Aorta (tissue), 5 donors: ENCODE measurements at places on chromosomes 16 and 17. TPM values are rescaled to one million over a fixed set of nuclear protein-coding genes. Genes with fewer than 3 reads are reported as not detected.
A peak's percentile ranks its signal among the peaks of the same experiment; 100 is the strongest.

The PSKH1 gene
- 29.6 TPM for total RNA-seq

The ATP2C2 gene
- not detected for total RNA-seq

The MT4 gene
- not detected for total RNA-seq

The TMEM98 gene
- total RNA-seq, result 39.3 TPM

The GAS2L2 gene
- total RNA-seq, result not detected

The CFAP97D1 gene
- not detected for total RNA-seq

DNA sequence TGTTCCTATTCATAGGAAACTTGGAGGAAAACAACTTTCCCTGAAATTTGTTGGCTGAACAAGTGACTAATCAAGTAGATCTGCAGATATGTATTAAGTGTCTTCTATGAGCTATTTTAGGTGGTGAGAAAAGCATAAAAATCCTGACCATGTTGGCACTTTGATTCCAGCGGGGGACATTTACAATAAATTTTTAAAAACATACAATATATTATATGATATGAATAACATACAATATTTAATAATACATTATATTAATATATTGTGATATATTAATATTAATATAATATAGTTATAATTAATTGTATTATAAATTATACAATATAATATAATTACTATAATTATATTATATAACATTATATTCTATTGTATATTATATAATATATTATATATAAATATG is 362.9 kb upstream of the SOX9 start:
- no peak for DNase-seq

DNA sequence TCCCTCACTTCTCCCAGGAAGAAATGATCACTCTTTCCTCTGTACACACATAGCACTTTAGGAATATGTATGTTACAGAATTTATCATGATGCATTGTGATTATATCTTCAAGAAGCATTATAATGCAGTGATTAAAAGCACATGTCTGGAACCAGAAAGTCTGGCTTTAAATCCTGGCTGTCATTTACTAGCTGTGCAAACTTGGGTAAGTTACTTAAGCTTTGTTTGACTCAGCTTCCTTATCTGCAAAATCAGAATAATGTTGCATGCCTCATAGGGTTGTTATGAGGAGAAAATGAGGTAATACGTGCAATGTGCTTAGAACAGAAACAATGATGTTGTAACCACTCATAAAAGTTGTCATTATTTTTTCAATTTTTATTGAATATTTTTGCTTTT is 156.3 kb upstream of the ZKSCAN2 start:
- no peak for DNase-seq

DNA sequence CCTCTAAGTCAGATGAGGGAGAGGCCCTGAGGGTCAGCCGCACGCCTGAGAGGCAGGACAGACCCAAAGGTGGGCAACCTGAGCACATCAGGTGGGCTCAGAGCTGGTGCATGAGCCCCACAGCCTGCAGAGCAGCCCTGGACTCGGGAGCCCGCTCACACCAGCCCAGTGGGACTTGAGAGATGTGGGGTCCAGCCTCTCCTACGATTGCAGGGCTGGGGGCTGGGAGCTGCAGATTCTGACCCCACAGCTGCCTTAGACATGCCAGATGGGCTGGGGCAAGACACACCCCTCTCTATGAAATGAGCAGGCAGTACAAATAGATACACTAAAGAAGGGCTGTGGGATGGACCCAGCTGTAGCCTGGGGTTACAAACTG is 77.1 kb upstream of the RBL2 start:
- no peak for DNase-seq

GRCh38 chr16:87248714-87249113 is 68.5 kb downstream of the C16orf95 start:
- no peak for DNase-seq

GRCh38 chr17:13421581-13422130 is 180.1 kb downstream of the HS3ST3A1 start:
- DNase-seq, result no peak

- peak; percentile 78 for DNase-seq
These were observed 3.8 kb downstream of the LITAFD start for GRCh38 chr16:8885674-8886592.

DNA sequence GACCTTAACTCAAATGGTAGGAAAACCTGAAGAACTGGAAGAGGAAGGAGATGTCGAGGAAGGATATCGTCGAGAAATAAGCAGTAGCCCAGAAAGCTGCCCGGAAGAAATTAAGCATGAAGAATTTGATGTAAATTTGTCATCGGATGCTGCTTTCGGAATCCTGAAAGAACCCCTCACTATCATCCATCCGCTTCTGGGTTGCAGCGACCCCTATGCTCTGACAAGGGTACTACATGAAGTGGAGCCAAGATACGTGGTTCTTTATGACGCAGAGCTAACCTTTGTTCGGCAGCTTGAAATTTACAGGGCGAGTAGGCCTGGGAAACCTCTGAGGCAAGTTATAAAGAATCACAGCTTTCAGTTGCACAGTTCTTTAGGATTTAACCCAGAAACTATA is 15.5 kb downstream of the ERCC4 start:
- DNase-seq, result no peak

- DNase-seq, result no peak
These were observed 27.0 kb downstream of the CBFB start for GRCh38 chr16:67055712-67056487.

GRCh38 chr16:9929836-9930235 is 252.4 kb downstream of the GRIN2A start:
- no peak for DNase-seq

DNA sequence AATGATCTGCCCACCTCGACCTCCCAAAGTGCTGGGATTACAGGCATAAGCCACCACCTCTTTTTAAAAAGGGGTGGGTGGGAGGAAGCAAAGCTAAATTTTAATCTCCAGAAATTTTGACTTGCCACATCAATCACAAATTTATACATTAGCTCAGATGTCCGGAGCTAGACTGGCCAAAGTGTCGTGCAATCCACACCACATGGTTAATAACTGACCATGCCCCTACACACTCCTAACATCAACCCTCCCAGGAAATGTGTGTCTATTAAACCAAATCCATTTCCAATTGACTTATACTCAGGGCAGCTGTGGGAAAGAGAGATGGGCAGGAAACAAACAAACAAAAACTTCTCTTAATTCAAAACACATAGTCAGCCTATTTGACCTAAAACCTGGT is 29.9 kb downstream of the SMURF2 start:
- no peak for DNase-seq

GRCh38 chr17:39867880-39868553 is at the start of gene ZPBP2:
Gene ZPBP2, plus strand, starts transcription at chr17:39868202. Its CDS starts 153 bp downstream, at chr17:39868355.
- DNase-seq, result no peak

DNA sequence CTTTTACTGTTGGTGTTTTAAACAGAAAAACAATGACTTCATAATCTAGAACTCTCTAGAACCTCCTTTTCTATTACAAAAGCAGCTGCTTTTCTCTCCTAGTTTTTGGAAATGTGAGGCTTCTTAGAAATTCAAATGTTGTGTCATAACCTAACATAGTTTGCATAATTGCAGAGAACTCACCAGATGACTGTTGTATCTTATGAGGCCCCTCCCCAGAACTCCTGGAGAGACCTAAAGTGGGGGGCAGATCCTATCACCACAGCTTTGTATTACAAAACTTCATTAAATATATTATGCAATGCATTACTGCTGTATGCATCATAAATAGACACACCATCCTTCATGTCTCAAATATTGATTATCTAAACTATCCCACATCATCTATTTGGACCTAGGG is 538.7 kb upstream of the HSBP1 start:
- no peak for DNase-seq

DNA sequence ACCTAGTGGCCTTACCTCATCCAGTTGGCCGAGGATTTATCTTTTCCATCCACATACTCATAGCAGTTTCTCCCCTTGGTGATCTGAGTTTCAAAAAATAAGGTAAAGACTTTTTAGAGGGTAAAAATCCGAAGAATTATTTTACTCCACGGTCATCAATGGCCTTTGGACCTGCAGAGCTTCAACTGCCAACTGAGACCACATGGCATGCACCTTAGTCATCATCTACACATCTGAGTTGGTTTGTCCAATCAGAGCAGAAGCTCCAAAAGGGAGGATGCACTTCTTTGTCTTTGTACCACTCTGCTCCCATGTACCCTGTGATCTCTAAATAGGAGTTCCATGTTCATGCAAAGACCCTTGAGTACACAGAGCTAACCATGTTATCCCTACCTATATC is 15.7 kb downstream of the PRDM7 start:
- DNase-seq, result no peak

DNA sequence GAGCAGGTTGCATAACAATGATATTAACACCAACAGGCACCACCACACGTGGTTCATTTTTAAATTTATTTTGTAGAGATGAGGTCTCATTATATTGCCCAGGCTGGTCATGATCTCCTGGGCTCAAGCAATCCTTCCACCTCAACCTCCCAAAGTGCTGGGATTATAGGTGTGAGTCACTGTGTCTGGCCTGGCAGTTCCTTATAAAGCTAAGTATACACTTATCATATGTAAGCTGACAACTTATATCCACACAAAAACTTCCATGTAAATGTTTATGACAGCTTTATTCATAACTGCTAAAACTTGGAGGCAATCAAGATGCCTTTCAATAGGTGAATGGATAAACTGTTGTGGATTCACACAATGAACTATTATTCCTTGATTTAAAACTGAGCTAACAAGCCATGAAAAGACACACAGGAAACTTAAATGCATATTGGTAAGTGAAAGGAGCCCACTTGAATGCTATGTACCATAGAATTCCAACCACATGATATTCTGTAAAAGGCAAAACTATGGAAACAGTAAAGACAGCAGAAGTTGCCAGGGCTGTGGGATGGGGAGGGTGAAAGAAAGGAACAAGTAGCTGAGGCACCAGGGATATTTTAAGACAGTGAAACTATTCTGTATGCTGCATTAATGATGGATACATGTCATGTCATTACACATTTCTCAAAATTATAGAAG is 156.5 kb upstream of the KCNJ18 start:
- DNase-seq, result no peak
